ENCODE measurements at places on chromosomes 7 and 10. TPM values are rescaled to one million over a fixed set of nuclear protein-coding genes. Genes with fewer than 3 reads are reported as not detected.

- H3K36me3 ChIP-seq, result peaks cover 3% of the 10 kb centered on the region
- H3K4me3 ChIP-seq, result no peak overlapping the region
- DNase-seq, result peak; percentile 31
Observed at GRCh38 chr7:18873734-18874336, 243.6 kb downstream of the TWIST1 start.

GRCh38 chr10:48468130-48468790 lies 136.6 kb downstream of the ARHGAP22 start:
- peaks cover 37% of the 10 kb centered on the region for H3K4me1 ChIP-seq
- DNase-seq, result no peak
- peaks cover 12% of the 10 kb centered on the region for H3K27me3 ChIP-seq
- peaks cover 14% of the 10 kb centered on the region for H3K36me3 ChIP-seq

- H3K36me3 ChIP-seq, result no peaks in the 10 kb centered on the region
- H3K4me1 ChIP-seq, result no peaks in the 10 kb centered on the region
- H3K27ac ChIP-seq, result no peak overlapping the region
- peaks cover 2% of the 10 kb centered on the region for H3K27me3 ChIP-seq
- no peak overlapping the region for H3K4me3 ChIP-seq
Observed at GRCh38 chr7:112550468-112551060, 69.8 kb downstream of the LSMEM1 start.

- H3K27me3 ChIP-seq, result peaks cover 2% of the 10 kb centered on the region
- H3K36me3 ChIP-seq, result peaks cover 6% of the 10 kb centered on the region
- H3K4me3 ChIP-seq, result no peak overlapping the region
- peaks cover 24% of the 10 kb centered on the region for H3K4me1 ChIP-seq
Observed at GRCh38 chr7:47268851-47269836, 312.8 kb downstream of the TNS3 start.

- no peaks in the 10 kb centered on the region for H3K36me3 ChIP-seq
- no peak for DNase-seq
- H3K4me1 ChIP-seq, result no peaks in the 10 kb centered on the region
- H3K27ac ChIP-seq, result no peak overlapping the region
- H3K27me3 ChIP-seq, result peaks cover 19% of the 10 kb centered on the region
Observed at GRCh38 chr7:30660331-30661255, 21.7 kb downstream of the CRHR2 start.

The SORCS3 gene
- not detected for total RNA-seq

- no peaks in the 10 kb centered on the region for H3K4me1 ChIP-seq
- H3K4me3 ChIP-seq, result no peak overlapping the region
- no peak overlapping the region for H3K27ac ChIP-seq
- no peaks in the 10 kb centered on the region for H3K36me3 ChIP-seq
- no peaks in the 10 kb centered on the region for H3K27me3 ChIP-seq
Observed at GRCh38 chr10:105017691-105018090, 376.6 kb downstream of the SORCS3 start.

- DNase-seq, result no peak
- H3K4me3 ChIP-seq, result no peak overlapping the region
- peaks cover 52% of the 10 kb centered on the region for H3K27me3 ChIP-seq
- H3K27ac ChIP-seq, result no peak overlapping the region
- H3K4me1 ChIP-seq, result no peaks in the 10 kb centered on the region
- no peaks in the 10 kb centered on the region for H3K36me3 ChIP-seq
Observed at GRCh38 chr10:117535298-117536071, 7.1 kb upstream of the EMX2 start.

DNA sequence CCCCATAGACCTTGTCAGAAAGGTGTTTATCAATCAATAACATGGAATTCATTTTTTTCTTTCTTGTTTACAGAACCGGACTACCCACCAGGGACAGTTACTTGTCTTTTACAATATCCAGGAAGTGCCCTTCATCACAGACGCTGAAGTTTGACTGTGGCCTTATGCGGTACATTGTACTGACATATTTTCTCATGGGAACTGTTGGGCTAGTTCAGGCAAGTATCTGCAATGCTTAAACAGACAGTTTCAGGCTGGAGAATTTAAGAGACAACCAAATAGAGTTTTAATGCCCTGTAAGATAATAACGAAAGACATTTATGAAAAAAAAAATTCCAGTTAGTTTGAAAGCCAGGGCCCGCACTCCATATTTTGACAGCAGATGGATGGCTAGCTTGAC lies 246.4 kb downstream of the GATA3 start:
- no peak overlapping the region for H3K27ac ChIP-seq
- no peak overlapping the region for H3K4me3 ChIP-seq
- no peak for DNase-seq
- no peaks in the 10 kb centered on the region for H3K36me3 ChIP-seq
- peaks cover 3% of the 10 kb centered on the region for H3K27me3 ChIP-seq
- H3K4me1 ChIP-seq, result no peaks in the 10 kb centered on the region
